ENCODE measurements at places on chromosomes 11 and 22. TPM values are rescaled to one million over a fixed set of nuclear protein-coding genes. Genes with fewer than 3 reads are reported as not detected.

Gene NUP98
- 41.1 TPM for total RNA-seq

Gene SMIM35
- under 0.01 TPM for total RNA-seq

Gene OR51E2
- total RNA-seq: 0.53 TPM

Gene POU2AF2
- total RNA-seq: not detected

Gene ANGPTL5
- 9.4 TPM for total RNA-seq
